ENCODE measurements at places on chromosomes 6 and 20. TPM values are rescaled to one million over a fixed set of nuclear protein-coding genes. Genes with fewer than 3 reads are reported as not detected.

EBF4 gene
- 1.6 TPM for total RNA-seq

TCF15 gene
- 0.44 TPM for total RNA-seq

LPA gene
- total RNA-seq, result 0.33 TPM

WFDC12 gene
- total RNA-seq, result not detected

KIAA1755 gene
- total RNA-seq, result 4.3 TPM

DYNLT1 gene
- total RNA-seq, result 73.4 TPM

MYLK2 gene
- not detected for total RNA-seq

SPATA25 gene
- 3.9 TPM for total RNA-seq

RIMS1 gene
- 2.6 TPM for total RNA-seq

PPP1R3G gene
- 1.6 TPM for total RNA-seq

GCNT2 gene
- total RNA-seq, result 22.0 TPM

- DNase-seq, result no peak
- no peaks in the 10 kb centered on the region for H3K36me3 ChIP-seq
- peaks cover 7% of the 10 kb centered on the region for H3K4me1 ChIP-seq
Observed at GRCh38 chr6:1601158-1602048, 8.3 kb upstream of the FOXC1 start.

DNA sequence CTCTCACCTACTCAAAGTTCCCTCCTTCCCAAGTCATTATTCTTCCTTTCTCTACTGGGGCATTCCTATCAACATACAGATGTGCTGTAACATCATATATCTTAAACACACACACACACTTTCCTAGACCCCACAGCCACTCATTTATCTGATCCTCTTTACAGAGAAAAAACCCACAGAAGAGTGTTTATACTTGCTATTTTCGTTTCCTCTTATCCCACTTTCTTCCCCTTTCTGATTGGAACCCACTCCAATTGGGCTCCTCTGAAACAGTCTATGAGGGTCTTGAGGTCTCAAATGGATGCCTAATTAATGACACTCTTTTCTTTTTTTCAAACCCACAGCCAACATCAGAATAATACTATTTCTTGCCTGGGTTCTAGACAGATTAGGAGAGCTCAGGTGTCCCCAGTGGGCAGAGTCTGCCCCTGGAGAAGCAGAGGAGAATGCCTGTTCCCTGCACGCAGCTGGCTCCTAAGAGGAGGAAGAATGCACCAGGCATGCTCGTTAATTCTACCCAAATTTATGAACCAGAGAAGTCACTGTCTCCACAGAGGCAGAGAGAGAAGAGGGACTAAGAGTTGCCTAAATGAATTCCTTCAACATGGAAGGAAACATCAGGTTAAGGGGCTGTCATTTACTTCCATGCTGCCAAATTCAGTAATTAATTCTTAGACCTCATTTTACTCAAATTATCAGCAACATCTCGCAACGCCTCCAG lies 65.9 kb downstream of the CRYBG1 start:
- no peak overlapping the region for H3K27ac ChIP-seq
- no peak for DNase-seq
- no peaks in the 10 kb centered on the region for H3K27me3 ChIP-seq
- H3K4me1 ChIP-seq, result no peaks in the 10 kb centered on the region
- no peaks in the 10 kb centered on the region for H3K36me3 ChIP-seq

DNA sequence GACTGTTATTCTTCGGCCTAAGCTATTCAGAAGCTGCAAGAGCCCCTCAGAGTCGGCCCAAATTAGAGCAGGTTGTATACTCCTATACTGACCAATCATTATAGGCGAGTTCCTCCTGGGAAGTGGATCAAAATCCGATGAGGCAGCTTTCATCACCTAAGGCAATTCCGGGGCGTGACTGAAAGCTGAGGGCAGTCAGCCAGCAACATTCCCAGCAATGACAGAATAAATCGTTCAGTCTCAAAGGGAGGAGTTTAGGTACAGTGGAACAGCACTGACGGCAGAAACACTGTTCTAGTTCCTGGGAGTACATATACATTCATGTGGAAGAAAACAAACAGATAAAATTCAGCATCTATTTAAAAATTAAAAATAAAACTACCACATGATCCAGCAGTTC lies 10.8 kb downstream of the HLA-DQB2 start:
- no peak overlapping the region for H3K4me3 ChIP-seq
- no peaks in the 10 kb centered on the region for H3K4me1 ChIP-seq
- DNase-seq, result no peak
- no peaks in the 10 kb centered on the region for H3K36me3 ChIP-seq
- H3K27ac ChIP-seq, result no peak overlapping the region

GRCh38 chr6:135577059-135577538 lies 79.6 kb upstream of the AHI1 start:
- DNase-seq, result no peak
- no peak overlapping the region for H3K27ac ChIP-seq
- no peak overlapping the region for H3K4me3 ChIP-seq
- no peaks in the 10 kb centered on the region for H3K27me3 ChIP-seq

GRCh38 chr6:15500901-15501825 lies 161.7 kb downstream of the DTNBP1 start:
- H3K36me3 ChIP-seq, result no peaks in the 10 kb centered on the region
- H3K27me3 ChIP-seq, result no peaks in the 10 kb centered on the region
- DNase-seq, result no peak
- peaks cover 16% of the 10 kb centered on the region for H3K4me1 ChIP-seq
- H3K27ac ChIP-seq, result no peak overlapping the region

GRCh38 chr6:157267654-157268053 lies 55.7 kb downstream of the TMEM242 start:
- no peaks in the 10 kb centered on the region for H3K36me3 ChIP-seq
- no peak overlapping the region for H3K4me3 ChIP-seq
- no peaks in the 10 kb centered on the region for H3K27me3 ChIP-seq

DNA sequence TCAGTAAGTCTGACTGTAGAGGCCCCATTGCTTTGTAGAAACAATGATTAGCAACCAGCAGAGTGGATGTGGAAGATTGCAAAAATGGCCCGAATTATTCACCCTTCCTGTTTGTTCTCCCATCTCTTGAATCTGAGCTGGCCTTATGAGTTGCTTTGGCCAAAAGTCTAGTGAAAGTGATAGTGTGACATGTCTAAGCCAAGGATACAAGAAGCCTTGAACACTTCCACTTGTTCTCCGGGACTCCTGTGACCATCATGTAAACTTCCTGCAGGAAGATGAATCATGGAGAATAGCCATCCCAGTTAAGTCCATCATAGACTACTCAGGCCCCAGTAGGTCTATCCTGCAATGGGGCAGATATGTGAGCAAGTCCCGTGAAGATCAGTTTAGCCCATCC lies 252.0 kb upstream of the JAG1 start:
- H3K4me1 ChIP-seq, result no peaks in the 10 kb centered on the region
- DNase-seq, result no peak
- H3K4me3 ChIP-seq, result no peak overlapping the region
- H3K27me3 ChIP-seq, result no peaks in the 10 kb centered on the region
- no peaks in the 10 kb centered on the region for H3K36me3 ChIP-seq

DNA sequence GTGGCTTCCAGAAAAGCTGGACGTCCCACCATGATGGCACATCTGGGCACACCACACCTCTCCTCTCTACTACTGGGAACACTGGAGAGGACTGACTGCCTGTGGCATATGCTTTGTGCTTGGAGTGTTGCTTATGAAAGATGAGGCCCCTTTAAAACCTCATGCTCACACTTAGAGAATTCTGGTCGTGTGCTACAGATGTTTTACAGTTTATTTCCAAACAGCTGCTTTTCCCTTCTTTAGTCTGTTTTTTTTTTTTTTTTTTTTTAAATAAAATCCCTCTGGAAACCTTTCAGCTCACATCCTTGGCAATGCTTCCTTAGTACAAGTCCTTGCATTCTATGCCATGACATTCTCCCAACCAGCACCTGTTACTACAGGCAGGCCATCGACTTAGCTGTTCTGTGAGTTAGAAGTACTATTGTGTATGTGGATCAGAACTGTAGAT lies 60.3 kb downstream of the BMP6 start:
- peak overlapping the region; percentile 32 for H3K27ac ChIP-seq
- DNase-seq, result no peak
- H3K36me3 ChIP-seq, result no peaks in the 10 kb centered on the region
- H3K4me3 ChIP-seq, result no peak overlapping the region
- no peaks in the 10 kb centered on the region for H3K27me3 ChIP-seq

DNA sequence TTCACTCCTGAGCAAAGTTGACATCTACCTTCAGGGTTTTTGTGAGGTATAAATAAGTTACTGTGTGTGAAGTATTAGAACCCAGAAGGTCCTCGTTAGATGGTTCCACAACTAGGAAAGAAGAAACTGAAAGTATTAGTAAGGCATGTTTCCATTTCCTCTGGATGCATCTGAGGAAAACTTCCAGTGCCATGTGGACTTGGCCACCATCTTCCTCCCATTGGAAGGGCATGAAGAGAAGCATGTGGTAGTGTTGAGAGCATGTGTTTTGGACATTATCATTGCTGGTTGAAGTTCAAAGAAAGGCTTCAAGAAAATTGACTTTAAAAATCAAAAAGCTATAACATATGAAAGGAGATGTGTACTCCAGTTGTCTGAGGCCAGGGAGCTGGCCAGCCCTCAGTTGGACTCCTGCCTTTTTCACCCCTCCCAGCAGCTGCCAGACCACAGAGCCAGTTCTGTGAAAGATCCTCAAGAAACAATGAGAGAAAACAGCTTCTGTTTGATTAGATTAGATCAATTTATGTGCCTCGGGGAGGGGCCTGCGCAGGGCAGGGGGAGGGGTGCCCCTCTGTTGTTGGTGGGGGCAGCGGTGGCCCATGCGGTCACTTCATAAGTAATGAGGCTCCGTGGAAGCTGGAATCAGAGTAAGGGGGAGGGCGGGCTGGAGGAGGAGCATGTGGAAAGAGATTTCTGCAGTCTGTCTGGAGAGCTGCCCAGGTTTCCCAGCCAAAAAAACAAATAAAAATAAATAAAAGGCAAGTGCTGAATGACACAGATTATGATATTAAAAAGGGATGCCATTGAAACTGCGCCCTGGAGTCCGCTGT lies 154.0 kb downstream of the JARID2 start:
- DNase-seq, result peak; percentile 61
- no peaks in the 10 kb centered on the region for H3K27me3 ChIP-seq
- peak overlapping the region; percentile 38 for H3K27ac ChIP-seq
- H3K4me3 ChIP-seq, result peak overlapping the region; percentile 38
- no peaks in the 10 kb centered on the region for H3K4me1 ChIP-seq

DNA sequence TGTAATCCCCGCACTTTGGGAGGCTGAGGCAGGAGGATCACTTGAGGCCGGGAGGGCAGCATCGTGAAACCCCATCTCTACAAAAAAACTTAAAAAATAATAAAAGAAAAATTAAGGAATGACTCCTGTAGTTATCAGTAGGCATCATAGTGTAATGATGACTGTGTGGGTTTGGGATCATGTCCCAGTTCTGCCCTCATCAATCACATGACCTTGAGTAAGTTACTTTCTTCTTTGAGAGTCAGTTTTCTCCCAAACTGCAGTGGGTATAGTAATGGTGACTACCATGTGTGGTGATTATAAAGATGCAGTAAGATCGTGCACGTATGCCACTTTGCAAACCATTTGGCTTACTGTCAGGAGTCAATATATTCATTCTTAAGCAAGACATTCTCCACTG lies 89.2 kb downstream of the TXNDC5 start:
- H3K4me3 ChIP-seq, result no peak overlapping the region
- no peak for DNase-seq
- H3K36me3 ChIP-seq, result no peaks in the 10 kb centered on the region
- H3K4me1 ChIP-seq, result no peaks in the 10 kb centered on the region
- H3K27me3 ChIP-seq, result no peaks in the 10 kb centered on the region

DNA sequence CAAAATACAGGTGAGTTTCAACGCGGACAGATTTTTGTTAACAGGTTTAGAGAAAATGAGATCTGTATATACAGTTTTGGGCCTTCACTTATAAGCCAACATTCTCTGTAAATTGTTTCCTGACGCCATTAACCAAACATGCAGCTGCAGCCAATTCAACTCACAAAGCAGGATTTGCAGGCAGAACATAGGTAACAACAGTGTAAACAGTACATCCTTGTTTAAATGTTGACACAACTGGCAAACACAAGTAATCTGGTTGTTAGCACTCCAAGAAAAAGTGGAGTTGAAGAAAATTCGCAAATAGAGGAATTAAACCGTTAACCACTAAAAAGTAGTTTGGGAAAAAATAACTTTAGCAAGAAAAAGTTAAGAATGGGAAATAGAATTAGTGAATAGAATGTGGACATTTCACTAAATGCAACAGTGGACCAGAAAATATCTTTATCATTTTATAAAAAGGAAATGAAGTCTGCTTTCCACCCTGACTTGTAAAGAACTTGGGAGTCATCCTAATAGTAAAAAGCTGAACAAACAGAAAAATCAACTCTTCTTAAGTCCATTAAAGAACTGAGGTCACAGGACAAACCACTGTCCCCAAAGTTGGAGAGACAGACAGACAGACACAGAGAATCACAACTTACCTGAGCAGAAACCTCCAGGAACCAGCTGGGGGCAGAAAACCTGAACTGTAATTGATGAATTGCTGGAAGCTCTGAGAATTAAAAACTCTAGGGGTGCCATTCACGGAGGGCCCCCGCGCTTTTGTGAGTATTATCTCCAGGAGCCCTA lies 10.1 kb downstream of the SMIM28 start:
- DNase-seq, result no peak
- H3K4me1 ChIP-seq, result no peaks in the 10 kb centered on the region
- no peak overlapping the region for H3K27ac ChIP-seq
- no peaks in the 10 kb centered on the region for H3K36me3 ChIP-seq
- no peak overlapping the region for H3K4me3 ChIP-seq

- H3K36me3 ChIP-seq, result no peaks in the 10 kb centered on the region
- no peaks in the 10 kb centered on the region for H3K27me3 ChIP-seq
- no peak overlapping the region for H3K27ac ChIP-seq
- no peak for DNase-seq
- H3K4me3 ChIP-seq, result no peak overlapping the region
Observed at GRCh38 chr6:95587989-95588388, 10.7 kb downstream of the MANEA start.

- H3K4me3 ChIP-seq, result no peak overlapping the region
- H3K27me3 ChIP-seq, result no peaks in the 10 kb centered on the region
- H3K4me1 ChIP-seq, result no peaks in the 10 kb centered on the region
- DNase-seq, result no peak
- H3K36me3 ChIP-seq, result peaks cover 6% of the 10 kb centered on the region
Observed at GRCh38 chr6:98014442-98015201, 731.6 kb upstream of the MMS22L start.

DNA sequence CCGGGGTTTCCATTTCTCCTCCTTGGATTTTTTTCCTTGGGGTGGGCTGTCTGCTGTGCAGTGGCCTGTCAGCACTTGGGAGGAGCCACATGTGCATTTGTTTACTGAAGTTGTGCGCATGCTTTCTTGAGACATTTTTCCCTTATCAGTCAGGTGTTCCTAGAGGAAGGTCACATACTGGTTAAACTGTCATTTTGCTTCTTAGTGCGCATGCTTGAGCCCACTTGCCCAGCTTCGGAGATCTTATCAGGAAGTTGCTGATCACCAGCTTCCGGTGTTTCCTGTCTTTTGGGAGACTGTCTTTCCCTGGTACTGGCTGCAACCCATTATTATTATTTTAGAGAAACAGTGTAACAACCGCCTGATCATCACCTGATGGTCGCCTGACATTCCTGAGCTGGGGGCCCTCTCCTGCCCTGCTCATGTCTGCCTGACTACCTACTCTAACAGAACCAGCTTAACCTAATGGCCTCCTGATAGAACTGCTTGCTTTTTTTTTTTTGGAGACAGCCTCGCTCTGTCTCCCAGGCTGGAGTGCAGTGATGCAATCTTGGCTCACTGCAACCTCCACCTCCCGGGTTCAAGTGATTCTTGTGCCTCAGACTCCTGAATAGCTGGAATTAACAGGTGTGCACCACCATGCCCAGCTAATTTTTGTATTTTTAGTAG lies 378 bp upstream of the ERVFRD-1 start:
- H3K4me1 ChIP-seq, result no peaks in the 10 kb centered on the region
- no peak for DNase-seq
- H3K36me3 ChIP-seq, result no peaks in the 10 kb centered on the region
- no peak overlapping the region for H3K4me3 ChIP-seq
- H3K27ac ChIP-seq, result no peak overlapping the region
- H3K27me3 ChIP-seq, result no peaks in the 10 kb centered on the region

- no peak overlapping the region for H3K4me3 ChIP-seq
- no peaks in the 10 kb centered on the region for H3K4me1 ChIP-seq
- H3K27me3 ChIP-seq, result no peaks in the 10 kb centered on the region
Observed at GRCh38 chr20:3994125-3994524, 21.2 kb downstream of the RNF24 start.
